Osteocyte (in vitro differentiated cells): ENCODE measurements at places on chromosomes 12 and 14. TPM values are rescaled to one million over a fixed set of nuclear protein-coding genes. Genes with fewer than 3 reads are reported as not detected.

GRCh38 chr12:109868182-109869051 is 11.9 kb downstream of the GLTP start:
- no peak overlapping the region for H3K4me3 ChIP-seq
- H3K27ac ChIP-seq, result no peak overlapping the region
- no peaks in the 10 kb centered on the region for H3K36me3 ChIP-seq
- no peak for DNase-seq

DAO gene
- not detected in 2 replicates for total RNA-seq

GRCh38 chr14:93115821-93116675 is at the start of gene ITPK1:
Gene ITPK1 (minus strand): TSS chr14:93115925. CDS start chr14:93115163, 762 bp downstream.
- no peaks in the 10 kb centered on the region for H3K36me3 ChIP-seq
- H3K27me3 ChIP-seq, result no peaks in the 10 kb centered on the region
- peaks cover 24% of the 10 kb centered on the region for H3K4me1 ChIP-seq
- H3K27ac ChIP-seq, result peak within 1 kb of the TSS; percentile 66
- DNase-seq, result no peak

LRRK2 gene
- total RNA-seq, result not detected in 2 replicates

DNA sequence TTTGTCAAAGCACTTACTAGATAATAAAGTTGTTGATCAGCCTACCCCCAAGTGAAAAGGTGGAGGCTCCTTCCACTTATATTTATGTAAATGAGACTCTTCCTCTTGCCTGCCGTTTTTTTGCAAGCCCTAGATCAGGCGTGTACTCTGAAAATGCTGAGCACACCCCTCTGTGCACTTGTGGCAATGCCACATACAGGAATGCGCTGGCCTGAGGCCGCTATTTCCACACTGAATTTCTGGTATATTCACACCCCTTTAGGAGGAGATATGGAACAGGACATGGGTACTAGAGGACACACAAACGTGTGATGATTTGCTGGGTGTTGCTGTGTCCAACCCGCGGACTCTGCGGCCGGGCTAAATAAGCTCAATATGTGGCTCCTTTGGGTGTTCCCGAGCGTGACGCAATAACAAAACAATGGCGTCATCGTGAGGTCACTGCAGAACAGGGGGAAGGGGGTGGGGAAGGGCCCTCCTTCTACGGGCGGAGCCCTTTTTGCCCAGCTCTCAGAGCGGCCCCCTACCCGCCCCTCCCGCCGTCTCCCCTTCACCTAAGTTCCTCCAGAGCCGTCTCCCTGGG is 554 bp upstream of the TSPAN31 start:
- peaks cover 30% of the 10 kb centered on the region for H3K27me3 ChIP-seq
- H3K4me1 ChIP-seq, result peaks cover 18% of the 10 kb centered on the region
- peaks cover 19% of the 10 kb centered on the region for H3K36me3 ChIP-seq
- DNase-seq, result no peak
- peak overlapping the region; percentile 97 for H3K4me3 ChIP-seq
- peak overlapping the region; percentile 100 for H3K27ac ChIP-seq

IRAK3 gene
- total RNA-seq, result 0.21 and 0.32 TPM in 2 replicates

GPR84 gene
- total RNA-seq, result not detected in 2 replicates

NKX2-1 gene
- not detected in 2 replicates for total RNA-seq

BTBD6 gene
- 35.3 and 35.7 TPM in 2 replicates for total RNA-seq

GRCh38 chr12:98446682-98447081 is 68.7 kb upstream of the TMPO start:
- no peaks in the 10 kb centered on the region for H3K4me1 ChIP-seq
- H3K27me3 ChIP-seq, result peaks cover 11% of the 10 kb centered on the region
- no peak overlapping the region for H3K4me3 ChIP-seq
- H3K36me3 ChIP-seq, result no peaks in the 10 kb centered on the region
- no peak overlapping the region for H3K27ac ChIP-seq

DNA sequence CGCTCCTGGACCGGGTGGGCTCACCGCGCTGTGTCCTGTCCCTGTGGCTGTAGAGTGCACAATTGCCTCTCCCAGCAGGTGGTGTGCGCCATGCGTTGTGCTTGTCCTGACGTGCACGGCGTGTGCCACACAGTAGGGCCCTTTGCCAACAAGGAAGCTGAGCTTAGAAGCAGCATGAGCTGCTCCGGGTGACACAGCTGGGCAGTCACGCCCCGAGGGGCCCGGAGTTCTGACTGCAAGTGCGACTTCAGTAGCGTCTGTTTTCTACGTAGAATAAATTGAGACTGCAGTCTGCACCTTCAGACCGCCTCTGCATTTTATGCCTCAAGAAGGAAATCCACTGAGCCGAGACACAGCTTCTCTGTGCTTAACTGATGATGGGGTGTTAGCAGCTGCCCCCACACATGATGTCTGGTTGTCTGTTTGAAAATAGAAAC is 81.6 kb downstream of the ADGRD1 start:
- no peak for DNase-seq
- peaks cover 4% of the 10 kb centered on the region for H3K27me3 ChIP-seq
- H3K4me1 ChIP-seq, result no peaks in the 10 kb centered on the region

DNA sequence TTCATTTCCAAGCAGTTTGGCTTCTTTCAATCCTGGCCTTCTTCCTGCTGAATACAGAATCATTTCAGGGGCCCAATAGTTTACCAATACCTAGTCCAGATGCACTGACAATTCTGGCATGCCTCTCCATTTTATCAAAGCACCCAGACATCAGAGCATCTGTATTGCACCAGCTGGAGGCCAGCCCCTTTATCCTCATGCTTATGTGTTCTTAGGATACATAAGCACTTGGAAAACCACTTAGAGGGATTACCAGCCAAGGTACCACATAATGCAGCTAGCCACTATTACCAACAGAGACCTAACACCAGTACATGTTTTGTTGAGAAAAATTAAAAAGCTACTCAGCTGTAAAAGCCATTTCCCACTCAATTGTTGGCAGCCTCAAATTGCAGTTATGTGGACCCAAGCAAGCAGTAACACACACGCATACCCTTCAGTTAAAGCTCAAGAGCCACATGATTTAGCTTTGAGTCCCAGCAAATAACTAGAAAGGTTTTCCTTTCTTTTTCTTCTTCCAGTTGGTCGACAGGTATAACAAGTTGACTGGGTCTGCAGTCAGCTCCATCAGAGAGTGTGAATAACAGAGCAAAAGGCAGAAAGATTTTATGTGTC is 263.8 kb downstream of the DIO2 start:
- no peak overlapping the region for H3K27ac ChIP-seq
- no peak for DNase-seq
- no peaks in the 10 kb centered on the region for H3K4me1 ChIP-seq

CD163L1 gene
- 1.8 TPM in 2 replicates for total RNA-seq

DNA sequence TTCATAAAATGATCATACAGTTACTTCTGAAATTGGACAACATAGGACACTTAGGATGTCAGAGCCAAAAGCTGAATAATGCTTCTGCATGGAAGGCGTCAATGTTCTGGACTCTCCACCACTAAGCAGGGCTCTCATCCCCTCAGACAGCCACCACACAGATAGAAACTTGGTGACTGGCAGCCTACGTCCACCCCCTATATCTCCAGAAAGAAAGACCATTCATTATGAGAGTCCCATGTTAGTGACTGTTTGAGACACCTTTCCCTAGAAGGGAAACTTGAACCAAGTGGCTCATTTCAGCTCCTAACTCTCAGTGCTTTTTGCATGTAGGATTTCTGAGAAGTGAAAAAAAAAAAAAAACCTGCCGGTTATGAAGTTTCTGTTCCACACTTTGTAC is 251.0 kb upstream of the FKBP4 start:
- H3K27me3 ChIP-seq, result no peaks in the 10 kb centered on the region
- H3K36me3 ChIP-seq, result peaks cover 44% of the 10 kb centered on the region
- H3K27ac ChIP-seq, result no peak overlapping the region

- H3K27me3 ChIP-seq, result no peaks in the 10 kb centered on the region
- no peak overlapping the region for H3K4me3 ChIP-seq
- no peak overlapping the region for H3K27ac ChIP-seq
- H3K36me3 ChIP-seq, result no peaks in the 10 kb centered on the region
- DNase-seq, result no peak
- no peaks in the 10 kb centered on the region for H3K4me1 ChIP-seq
Observed at GRCh38 chr12:130367003-130367402, 29.3 kb downstream of the PIWIL1 start.

DNA sequence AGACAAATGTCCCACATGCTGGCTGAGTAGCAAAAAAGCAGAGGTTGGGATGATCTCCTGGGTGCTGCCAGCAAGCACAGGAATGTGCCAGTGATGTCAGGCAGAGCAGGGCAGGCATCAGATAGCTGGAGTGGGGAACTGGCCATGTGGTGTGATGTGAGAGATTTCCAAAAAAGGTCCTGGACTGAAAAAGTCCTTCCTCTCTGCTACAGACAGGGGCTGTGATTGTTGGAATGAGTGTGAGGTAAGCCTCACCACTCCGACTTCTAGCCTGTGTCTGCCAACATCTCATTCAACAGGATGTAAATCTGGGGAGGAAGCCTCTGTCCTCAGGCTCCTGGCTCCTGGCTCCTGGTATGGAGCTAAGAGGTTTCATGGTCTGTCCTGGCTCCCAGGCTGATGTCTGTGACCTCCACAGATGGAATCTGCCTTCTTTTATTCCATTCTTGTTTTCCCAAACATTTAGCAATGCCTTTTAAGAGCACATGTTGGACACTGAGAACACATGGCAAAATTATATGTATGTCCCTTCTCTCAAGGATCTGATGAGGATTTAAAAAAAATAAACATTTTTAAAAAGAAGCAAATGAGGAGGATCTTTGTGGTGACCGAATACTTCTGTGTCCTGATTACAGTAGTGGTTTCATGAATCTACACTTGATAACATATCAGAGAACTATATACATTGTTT is 50.1 kb upstream of the STK38L start:
- no peaks in the 10 kb centered on the region for H3K36me3 ChIP-seq
- DNase-seq, result no peak
- H3K4me3 ChIP-seq, result no peak overlapping the region
- peaks cover 43% of the 10 kb centered on the region for H3K4me1 ChIP-seq
- H3K27me3 ChIP-seq, result no peaks in the 10 kb centered on the region

VRTN gene
- not detected in 2 replicates for total RNA-seq

- H3K36me3 ChIP-seq, result no peaks in the 10 kb centered on the region
- H3K27me3 ChIP-seq, result no peaks in the 10 kb centered on the region
- no peak overlapping the region for H3K4me3 ChIP-seq
- DNase-seq, result no peak
Observed at GRCh38 chr12:122026706-122027333, 5.1 kb downstream of the BCL7A start.

FGF6 gene
- total RNA-seq, result not detected in 2 replicates

DTX1 gene
- not detected in 2 replicates for total RNA-seq

HDAC7 gene
- 114 and 120 TPM in 2 replicates for total RNA-seq

KRT6B gene
- not detected in 2 replicates for total RNA-seq

DNA sequence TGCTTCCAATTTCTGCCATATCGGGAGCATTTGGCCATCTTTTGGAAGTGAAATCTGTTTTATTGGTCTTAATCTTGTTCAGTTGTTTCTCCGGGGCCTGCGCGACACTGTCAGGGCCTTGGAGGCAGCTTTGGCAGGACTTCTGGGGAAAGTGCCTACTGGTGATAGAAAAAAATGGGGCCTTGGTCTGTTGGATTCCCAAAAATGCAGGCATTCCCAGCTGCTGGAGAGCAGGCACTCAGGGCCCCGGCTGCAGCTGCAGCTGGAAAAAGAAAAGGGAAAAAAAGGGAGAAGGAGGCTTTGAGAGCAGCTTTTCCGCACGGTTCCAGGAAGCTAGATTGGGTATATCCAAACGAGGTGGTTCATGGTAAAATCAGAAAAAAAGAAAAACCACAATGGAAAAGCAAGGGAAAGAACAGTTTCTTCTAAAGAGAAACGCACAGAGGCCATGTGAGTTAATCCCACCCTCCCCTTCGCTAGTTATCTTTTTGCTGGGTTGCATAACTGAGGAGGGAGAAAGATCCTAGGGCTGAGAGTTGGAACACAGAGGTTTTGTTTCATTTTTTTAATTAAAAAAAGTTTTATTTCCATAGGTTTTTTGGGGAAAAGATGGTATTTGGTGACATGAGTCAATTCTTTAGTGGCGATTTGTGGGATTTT is 134.7 kb upstream of the RFLNA start:
- DNase-seq, result no peak
- H3K27me3 ChIP-seq, result peaks cover 11% of the 10 kb centered on the region
- no peak overlapping the region for H3K4me3 ChIP-seq
- no peak overlapping the region for H3K27ac ChIP-seq

DNA sequence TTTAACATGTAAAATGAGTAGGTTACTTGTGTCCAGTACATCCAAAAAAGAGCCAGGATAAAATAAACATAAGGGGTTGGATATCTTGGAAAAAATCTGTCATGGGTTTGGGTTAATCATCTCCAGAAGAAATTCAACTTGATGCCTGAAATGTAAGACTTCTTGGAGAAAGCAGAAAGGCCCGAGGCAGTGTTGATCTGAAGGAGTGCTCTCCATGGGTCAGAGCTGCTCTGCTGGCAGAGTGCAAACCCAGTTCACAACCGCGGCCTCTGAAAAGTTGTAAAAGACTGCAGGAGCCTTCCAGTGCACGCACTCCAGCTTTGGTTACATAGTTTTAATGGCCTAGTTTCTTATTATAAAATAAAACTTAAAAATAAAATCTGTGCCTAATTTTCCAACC is 97.3 kb upstream of the ALX1 start:
- H3K4me3 ChIP-seq, result no peak overlapping the region
- peaks cover 19% of the 10 kb centered on the region for H3K4me1 ChIP-seq
- H3K27ac ChIP-seq, result peak overlapping the region; percentile 75
- no peaks in the 10 kb centered on the region for H3K27me3 ChIP-seq

GRCh38 chr12:12872139-12872933 is 19.0 kb upstream of the GPRC5A start:
- peak overlapping the region; percentile 87 for H3K27ac ChIP-seq
- H3K4me1 ChIP-seq, result peaks cover 62% of the 10 kb centered on the region
- peaks cover 7% of the 10 kb centered on the region for H3K36me3 ChIP-seq
- H3K27me3 ChIP-seq, result no peaks in the 10 kb centered on the region

DNA sequence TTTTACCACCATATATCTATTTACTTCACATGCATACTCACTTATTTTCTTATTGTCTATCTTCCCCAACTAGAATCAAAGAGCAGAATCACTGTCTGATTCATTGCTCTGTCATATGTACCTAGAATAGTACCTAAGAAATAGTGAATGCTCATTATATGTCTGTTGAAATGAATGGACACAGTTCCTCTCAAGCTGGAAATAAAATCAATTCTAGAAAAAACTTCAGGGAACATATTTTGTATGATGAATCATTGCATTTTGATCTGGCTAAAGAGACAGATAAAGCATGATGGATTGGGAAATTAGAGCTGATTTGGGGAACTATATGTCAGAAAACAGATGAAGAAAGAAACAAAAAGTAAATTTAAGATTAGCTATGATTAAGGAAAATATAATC is 623.3 kb downstream of the C12orf50 start:
- no peak overlapping the region for H3K4me3 ChIP-seq
- no peak for DNase-seq
- no peak overlapping the region for H3K27ac ChIP-seq
- H3K4me1 ChIP-seq, result peaks cover 2% of the 10 kb centered on the region
- H3K27me3 ChIP-seq, result peaks cover 4% of the 10 kb centered on the region
